ENCODE measurements at places on chromosomes 4 and X. TPM values are rescaled to one million over a fixed set of nuclear protein-coding genes. Genes with fewer than 3 reads are reported as not detected.

DNA sequence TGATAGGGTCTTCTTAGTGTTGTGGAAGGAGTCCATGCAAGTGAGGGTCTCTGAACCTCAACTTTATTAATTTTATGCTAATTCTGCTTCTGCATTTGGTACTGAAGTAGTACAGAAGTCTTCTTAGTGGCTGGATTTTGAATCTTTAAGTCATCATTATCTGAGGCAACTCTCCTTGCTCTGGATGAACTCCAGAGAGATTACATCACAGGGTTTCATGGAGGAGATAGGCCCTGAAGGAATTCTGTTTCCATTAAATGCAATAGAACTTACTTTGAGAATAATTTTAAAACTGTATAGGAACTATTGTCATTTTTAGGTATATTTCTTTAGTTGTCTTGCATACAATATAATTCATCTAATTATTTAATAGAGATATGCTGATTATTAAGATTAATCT lies 451.2 kb downstream of the FAT4 start:
- H3K36me3 ChIP-seq, result no peaks in the 10 kb centered on the region
- H3K4me1 ChIP-seq, result no peaks in the 10 kb centered on the region
- peak; percentile 33 for DNase-seq
- no peak overlapping the region for H3K4me3 ChIP-seq
- no peaks in the 10 kb centered on the region for H3K27me3 ChIP-seq

DNA sequence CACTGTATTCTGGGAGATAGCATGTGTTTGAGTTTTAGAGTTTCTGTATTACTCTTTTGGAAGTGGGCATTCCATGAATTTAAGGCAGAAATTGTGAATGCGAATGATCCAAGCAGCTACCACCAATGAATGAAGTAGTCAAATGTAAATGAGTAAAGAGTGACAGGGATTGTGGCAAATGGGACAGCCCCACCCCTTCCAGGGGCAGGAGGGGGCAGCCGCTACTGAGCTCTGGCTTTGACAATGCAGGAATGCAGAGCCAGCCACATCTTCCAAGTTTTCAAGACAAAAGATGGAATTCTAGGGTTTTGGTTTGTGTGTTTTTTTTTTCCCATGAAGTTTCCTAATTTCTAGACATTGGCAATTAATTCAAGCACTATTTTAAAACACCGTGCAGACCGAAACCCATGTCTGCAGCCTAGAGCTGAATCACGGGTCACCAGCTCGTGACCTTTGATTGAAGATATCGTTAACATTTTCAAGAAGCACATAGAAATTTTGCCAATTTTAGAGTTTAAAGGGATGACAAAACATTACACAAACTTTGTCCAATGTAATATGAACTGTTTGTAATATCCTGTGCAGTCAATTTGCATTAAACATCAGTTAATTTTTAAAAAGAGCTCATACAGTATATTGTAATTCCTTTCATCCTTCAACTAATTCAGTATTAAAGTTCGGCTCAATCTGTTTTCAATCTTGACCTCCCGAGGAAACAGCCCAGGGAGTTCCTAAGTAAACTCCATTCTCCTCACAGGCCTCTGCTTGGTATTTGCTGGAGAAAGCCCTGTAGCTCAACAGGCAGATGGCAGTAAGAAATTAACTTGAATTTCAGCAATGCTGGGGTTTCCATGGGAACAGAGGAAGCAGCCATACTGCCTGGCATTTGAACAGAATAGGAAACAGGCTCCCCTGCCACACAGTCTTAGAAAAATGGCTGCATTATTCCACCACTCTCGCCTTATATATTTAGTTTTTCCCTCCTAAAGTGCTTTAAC lies 83.4 kb downstream of the UCHL1 start:
- no peaks in the 10 kb centered on the region for H3K4me1 ChIP-seq
- H3K27ac ChIP-seq, result no peak overlapping the region
- no peak overlapping the region for H3K4me3 ChIP-seq

GRCh38 chrX:133306316-133306715 lies 88.2 kb upstream of the TFDP3 start:
- H3K4me3 ChIP-seq, result no peak overlapping the region
- no peaks in the 10 kb centered on the region for H3K4me1 ChIP-seq
- no peak overlapping the region for H3K27ac ChIP-seq
- no peaks in the 10 kb centered on the region for H3K36me3 ChIP-seq
- H3K27me3 ChIP-seq, result no peaks in the 10 kb centered on the region

DNA sequence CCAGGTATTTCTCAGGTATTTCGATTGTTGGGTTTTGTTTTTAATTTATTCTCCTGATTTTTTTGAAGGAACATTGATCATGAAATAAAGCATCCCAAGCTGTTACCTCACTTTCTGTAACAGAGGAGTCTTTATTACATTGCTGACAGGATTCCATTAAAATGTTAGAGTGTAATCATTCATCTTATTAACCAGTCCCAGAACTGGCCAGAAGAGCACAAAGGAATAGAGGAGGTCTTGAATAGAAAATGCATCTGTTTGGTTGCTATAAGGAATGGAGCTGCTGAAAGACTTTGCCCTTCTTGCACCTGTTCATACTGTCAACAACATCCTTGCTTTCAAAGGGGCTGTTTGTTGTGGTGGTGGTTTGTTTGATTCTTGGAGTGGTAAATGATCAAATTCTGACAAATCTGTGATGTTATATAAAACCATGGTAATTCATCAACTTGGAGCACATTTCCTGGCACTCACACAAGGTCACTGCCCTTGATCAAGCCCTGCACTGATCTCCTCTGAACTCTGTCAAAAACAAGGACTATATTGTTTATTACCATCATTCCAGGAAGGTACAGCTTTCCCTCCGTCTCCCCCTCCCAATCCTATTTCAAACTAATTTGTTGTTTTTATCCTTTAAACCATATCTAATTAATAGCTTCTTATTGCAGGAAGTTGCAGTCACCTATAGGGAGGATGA lies 215.8 kb downstream of the PCDH19 start:
- H3K36me3 ChIP-seq, result no peaks in the 10 kb centered on the region
- DNase-seq, result no peak
- H3K4me3 ChIP-seq, result no peak overlapping the region

GRCh38 chr4:98474408-98474844 lies 184.0 kb downstream of the TSPAN5 start:
- H3K4me3 ChIP-seq, result no peak overlapping the region
- H3K36me3 ChIP-seq, result peaks cover 13% of the 10 kb centered on the region
- H3K27me3 ChIP-seq, result no peaks in the 10 kb centered on the region
- H3K4me1 ChIP-seq, result peaks cover 2% of the 10 kb centered on the region
- peak overlapping the region; percentile 23 for H3K27ac ChIP-seq

DNA sequence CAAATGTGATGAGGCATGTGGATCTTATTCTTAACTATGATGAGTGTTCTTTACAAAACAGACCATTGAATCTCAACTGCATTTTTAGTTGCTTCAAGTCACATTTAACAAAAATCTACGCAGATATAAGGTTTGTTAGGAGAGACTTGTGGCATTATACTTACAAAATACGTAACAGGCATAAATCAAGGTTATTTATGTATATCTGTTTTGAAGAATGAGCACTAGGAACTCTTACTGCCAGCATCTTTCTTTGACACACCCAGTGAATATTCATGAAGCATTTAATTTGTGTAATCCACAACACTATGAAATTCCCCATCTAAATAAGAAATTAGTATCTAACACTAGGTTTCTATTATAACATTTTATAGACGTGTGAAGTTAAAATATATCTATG lies 186.3 kb downstream of the FAT4 start:
- H3K36me3 ChIP-seq, result no peaks in the 10 kb centered on the region
- H3K4me3 ChIP-seq, result no peak overlapping the region
- no peak overlapping the region for H3K27ac ChIP-seq
- no peaks in the 10 kb centered on the region for H3K4me1 ChIP-seq
- DNase-seq, result no peak

DNA sequence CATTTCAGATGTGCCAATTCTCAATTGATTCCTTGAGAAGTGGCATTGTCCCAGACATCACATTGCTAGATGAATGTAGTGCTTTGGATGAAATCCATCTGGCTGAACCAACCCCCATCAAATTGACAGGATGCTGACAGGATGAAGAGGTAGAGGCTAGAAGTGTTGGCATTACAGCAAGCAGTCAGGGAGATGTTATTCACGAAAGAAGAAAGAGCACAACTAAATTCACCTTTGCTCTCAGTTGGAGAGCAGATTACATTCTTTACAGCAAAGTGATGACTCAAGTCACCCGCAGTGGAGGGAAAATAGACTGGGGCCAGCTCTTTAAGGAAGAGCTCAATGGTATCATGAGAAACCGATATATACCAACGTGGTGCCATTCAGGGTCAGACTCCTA lies 259.6 kb downstream of the C4orf33 start:
- no peak overlapping the region for H3K27ac ChIP-seq
- no peaks in the 10 kb centered on the region for H3K36me3 ChIP-seq
- DNase-seq, result peak; percentile 33
- no peak overlapping the region for H3K4me3 ChIP-seq
- H3K27me3 ChIP-seq, result peaks cover 3% of the 10 kb centered on the region

- H3K4me3 ChIP-seq, result no peak overlapping the region
- H3K27me3 ChIP-seq, result no peaks in the 10 kb centered on the region
- DNase-seq, result no peak
- H3K36me3 ChIP-seq, result no peaks in the 10 kb centered on the region
- no peaks in the 10 kb centered on the region for H3K4me1 ChIP-seq
Observed at GRCh38 chrX:131745942-131746489, 202.1 kb downstream of the OR13H1 start.

- H3K4me3 ChIP-seq, result no peak overlapping the region
- no peaks in the 10 kb centered on the region for H3K27me3 ChIP-seq
- H3K36me3 ChIP-seq, result no peaks in the 10 kb centered on the region
- DNase-seq, result no peak
- no peak overlapping the region for H3K27ac ChIP-seq
- H3K4me1 ChIP-seq, result no peaks in the 10 kb centered on the region
Observed at GRCh38 chrX:71439896-71440295, 73.7 kb downstream of the TAF1 start.

DNA sequence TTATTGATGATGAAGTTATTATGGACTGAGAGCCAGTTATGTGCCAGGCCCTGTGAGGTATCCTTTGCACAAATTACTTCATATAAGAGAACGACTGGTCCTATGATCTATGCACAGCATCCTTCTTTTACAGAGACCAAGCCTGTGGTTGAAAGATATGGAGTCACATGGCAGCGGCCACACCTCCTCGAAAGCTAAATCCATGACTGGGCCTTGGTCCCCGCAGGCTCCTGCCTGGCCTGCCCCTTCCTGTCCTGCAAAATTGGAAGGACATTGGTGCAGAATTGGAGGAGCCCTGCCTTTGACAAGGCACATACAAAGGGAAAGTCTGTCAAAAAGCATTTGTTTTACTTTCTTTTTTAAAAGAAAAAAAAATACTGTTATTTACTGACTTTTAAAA lies 18.3 kb downstream of the SORBS2 start:
- no peak for DNase-seq
- no peaks in the 10 kb centered on the region for H3K36me3 ChIP-seq
- H3K4me1 ChIP-seq, result peaks cover 6% of the 10 kb centered on the region
- H3K4me3 ChIP-seq, result no peak overlapping the region
- H3K27ac ChIP-seq, result no peak overlapping the region

- no peaks in the 10 kb centered on the region for H3K27me3 ChIP-seq
- no peaks in the 10 kb centered on the region for H3K4me1 ChIP-seq
- no peak overlapping the region for H3K4me3 ChIP-seq
- no peak overlapping the region for H3K27ac ChIP-seq
Observed at GRCh38 chr4:18034099-18034498, 12.5 kb upstream of the LCORL start.

DNA sequence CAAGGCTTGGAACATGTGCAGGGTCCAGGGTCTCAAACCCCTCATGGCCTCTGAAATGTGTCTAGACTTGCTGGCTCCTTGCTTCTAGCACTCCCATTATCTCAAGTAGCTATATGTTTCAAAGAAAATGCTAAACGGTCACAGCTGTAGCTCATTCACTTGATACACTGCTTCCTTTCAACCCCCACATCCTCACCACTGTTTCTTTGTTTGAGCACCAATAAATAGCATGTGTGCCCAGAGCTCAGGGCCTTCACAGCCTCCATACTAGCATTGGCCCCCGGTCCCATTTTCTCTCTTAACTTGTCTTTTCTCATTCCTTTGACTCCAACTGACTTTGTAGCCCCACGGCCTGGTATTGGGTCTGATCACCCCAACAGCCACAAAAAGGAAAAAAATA lies 801.8 kb downstream of the STIM2 start:
- no peak overlapping the region for H3K27ac ChIP-seq
- H3K4me1 ChIP-seq, result no peaks in the 10 kb centered on the region
- no peak overlapping the region for H3K4me3 ChIP-seq

DNA sequence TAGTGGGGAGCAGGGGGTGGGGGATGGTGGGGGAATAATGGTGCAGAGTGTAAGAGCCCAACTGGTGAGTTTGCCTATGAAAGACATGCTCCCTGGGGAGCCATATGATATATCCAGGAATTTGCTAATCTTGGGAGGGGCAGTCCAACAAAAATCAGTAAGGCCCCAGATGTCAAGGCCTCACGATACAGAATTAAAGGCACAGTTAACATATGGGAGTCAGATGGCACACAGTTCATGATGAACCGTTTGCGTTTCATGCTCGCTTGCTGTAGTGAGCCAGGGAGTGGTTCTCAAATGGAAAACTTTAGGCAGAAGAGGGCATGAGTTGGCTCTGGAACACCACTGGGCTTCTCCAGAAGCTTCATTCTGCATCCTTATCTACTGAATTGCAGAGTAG lies 33.9 kb upstream of the VCX2 start:
- no peaks in the 10 kb centered on the region for H3K27me3 ChIP-seq
- no peak for DNase-seq
- no peaks in the 10 kb centered on the region for H3K4me1 ChIP-seq
- H3K4me3 ChIP-seq, result no peak overlapping the region
- H3K36me3 ChIP-seq, result no peaks in the 10 kb centered on the region

DNA sequence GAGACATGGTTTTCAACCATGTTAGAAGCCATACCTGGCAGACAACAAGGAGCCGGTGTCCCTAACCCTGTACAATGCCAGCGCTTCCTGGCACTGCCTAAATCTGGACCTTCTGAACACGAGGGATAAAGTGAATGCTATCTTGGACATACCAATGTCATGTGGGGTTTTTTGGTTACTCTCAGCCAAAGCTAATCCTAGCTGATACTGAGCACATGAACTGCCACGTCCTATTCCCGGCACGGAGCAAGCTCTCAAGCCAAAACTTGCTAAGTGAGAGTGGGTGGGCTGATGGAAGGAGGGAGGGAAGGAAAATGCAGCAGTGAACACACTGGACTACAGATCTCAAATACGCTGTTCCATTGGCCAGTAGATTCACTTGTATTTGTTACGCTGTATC lies 226.1 kb downstream of the BCOR start:
- H3K27me3 ChIP-seq, result no peaks in the 10 kb centered on the region
- no peaks in the 10 kb centered on the region for H3K4me1 ChIP-seq
- H3K36me3 ChIP-seq, result no peaks in the 10 kb centered on the region
- no peak overlapping the region for H3K27ac ChIP-seq
- H3K4me3 ChIP-seq, result no peak overlapping the region

DNA sequence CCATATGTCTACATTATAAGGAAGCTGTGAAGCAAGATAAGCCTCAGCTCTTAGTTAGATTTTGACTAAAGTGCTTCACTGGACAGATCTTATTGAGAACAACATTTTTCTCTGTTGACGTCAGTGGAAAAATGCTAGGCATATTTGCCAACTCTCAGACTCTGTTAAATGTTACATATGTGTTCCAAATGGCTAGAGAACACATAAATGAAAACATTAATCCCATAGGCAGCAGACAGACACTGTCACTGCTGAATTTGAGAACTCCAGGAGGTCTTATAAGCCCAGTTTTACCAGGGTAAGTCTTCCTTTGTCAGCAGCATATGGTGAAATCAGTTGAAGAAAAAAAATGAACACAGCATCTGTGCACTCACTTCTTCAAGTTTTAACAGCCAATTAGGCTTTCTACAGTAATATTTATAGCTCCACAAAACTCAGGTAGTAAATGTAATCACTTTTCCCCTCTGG lies 186.9 kb downstream of the CAMK2D start:
- H3K4me1 ChIP-seq, result peaks cover 12% of the 10 kb centered on the region
- H3K36me3 ChIP-seq, result no peaks in the 10 kb centered on the region
- DNase-seq, result peak; percentile 80
- H3K27ac ChIP-seq, result peak overlapping the region; percentile 30

The GAGE1 gene
- not detected for total RNA-seq

The PLXNA3 gene
- 11.6 TPM for total RNA-seq

The ARAP2 gene
- total RNA-seq, result 3.0 TPM

The TMPRSS11E gene
- total RNA-seq, result not detected

All from fibroblast of lung (primary cell).